NB4 (cell line): ENCODE measurements at places on chromosomes 5 and 9.

- peak; percentile 40 for DNase-seq
Measured at GRCh38 chr5:138824924-138825863, 49.9 kb downstream of the LRRTM2 start.

- DNase-seq: no peak
Measured at GRCh38 chr5:154788212-154788611, 33.0 kb downstream of the LARP1 start.

DNA sequence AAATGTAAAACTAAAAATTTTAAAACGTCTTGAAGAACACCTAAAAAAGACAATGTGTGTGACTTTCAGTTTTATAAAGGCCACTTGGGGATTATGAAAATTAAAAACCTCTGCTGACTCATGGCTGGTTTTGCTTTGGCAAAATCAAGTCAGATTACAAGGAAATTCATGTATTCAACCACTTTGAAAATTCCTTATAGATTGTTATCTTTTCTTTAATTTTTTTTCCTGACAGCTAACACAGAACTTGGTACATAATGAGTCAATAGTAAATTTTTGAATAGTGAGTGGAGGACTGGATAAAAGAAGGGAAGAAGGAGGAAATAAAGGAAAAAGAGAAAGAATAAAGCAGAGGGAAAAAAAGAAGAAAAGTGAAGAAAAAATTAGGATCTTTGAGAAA lies 1774.7 kb upstream of the ACO1 start:
- DNase-seq: peak; percentile 16

DNA sequence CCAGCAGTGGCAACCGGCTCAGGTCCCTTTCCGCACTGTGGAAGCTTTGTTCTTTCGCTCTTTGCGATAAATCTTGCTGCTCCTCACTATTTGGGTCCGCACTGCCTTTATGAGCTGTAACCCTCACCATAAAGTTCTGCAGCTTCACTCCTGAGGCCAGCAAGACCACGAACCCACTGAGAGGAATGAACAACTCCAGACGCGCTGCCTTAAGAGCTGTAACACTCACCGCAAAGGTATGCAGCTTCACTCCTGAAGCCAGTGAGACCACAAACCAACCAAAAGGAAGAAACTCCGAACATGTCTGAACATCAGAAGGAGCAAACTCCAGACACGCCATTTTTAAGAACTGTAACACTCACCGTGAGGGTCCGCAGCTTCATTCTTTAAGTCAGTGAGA lies 103.5 kb downstream of the GLIS3 start:
- DNase-seq: no peak

GRCh38 chr5:113735751-113736150 lies 222.3 kb downstream of the YTHDC2 start:
- no peak for DNase-seq

GRCh38 chr5:68962757-68963484 lies 130.9 kb upstream of the SLC30A5 start:
- peak; percentile 42 for DNase-seq

- DNase-seq: no peak
Measured at GRCh38 chr9:101047848-101048397, 19.4 kb downstream of the PLPPR1 start.

GRCh38 chr5:56815658-56816545 lies 553 bp downstream of the MAP3K1 start:
- DNase-seq: peak; percentile 67

DNA sequence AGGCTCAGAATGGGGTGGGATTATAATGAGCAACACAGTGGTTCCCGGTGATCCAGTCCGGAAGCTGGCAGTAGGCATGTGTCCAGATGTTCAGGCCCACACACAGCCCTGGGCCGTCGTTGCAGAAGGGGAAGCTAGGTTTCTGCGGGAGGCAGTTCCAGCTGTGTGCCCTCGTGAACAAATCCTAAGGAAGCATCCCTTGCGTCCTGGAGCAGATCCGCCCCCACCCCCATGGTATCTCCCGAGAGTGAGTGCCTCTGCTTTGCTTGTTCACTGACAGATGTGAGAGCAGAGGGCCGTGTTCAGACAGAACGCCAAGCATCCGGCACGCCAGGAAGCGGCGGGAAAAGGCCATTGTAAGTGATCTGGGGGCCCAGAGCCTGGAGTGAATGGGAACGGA lies 104.8 kb downstream of the PDE6A start:
- no peak for DNase-seq

DNA sequence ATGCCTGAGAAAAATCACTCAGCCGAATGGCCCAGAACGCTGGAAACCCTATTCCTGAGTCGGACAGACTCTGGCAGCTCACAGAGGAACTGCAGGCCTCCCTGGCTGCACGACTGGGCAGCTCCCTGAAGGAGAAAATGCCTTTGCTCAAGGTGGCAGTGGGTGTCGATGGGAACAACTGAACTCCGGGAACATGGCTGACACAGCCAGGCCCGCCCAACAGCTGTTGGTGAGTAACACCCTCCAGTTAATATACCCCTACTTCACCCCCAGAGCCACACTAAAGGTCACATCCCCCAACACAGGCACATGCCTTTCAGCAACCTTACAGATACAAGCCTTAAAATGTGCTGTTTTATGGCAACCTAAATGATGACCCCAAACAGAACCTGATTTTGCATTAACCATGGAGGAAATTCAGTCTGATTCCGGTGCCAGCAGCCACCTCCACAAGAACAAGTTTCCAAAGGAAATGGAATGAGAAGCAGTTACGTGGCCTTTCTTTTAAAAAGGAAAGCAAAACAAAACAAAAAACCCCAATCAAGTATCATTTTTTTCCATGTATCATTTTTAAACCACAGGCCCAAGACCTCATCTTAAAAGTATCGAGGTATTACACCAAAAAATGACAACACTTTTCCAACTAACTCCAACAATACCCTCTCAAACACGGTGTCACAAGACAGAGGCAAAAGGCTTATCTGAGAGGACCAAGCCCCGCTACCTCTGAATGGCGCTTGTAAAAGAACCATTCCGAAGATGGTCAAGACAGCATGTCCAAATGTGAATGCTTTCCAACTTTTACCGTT lies 3.1 kb downstream of the KLF9 start:
- peak; percentile 19 for DNase-seq

GRCh38 chr5:32690666-32691065 lies 20.5 kb upstream of the NPR3 start:
- no peak for DNase-seq

GRCh38 chr9:84481231-84481630 lies 140.7 kb upstream of the SLC28A3 start:
- no peak for DNase-seq
